ENCODE measurements at places on chromosomes 2 and 18.

DNA sequence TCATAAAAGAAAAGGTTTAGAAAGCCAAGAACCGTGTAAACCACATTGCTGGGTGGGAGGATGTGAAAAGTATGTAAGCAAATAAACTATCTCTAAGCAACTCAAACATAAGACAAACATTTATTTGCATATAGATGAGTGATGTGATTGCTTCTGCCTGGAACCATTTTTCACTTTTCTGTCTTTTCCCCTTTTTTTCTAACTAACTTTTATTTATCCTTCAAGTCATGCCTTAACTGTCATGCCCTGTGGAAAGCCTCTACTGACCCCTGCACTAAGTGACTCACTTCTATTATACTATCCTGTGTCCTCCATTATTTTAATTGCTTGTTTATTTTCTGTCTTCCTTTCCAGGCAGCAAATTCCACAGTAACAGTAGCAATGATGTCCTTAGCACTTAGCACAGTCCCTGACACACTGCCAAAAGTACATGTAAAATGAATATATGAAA lies 87.5 kb upstream of the CTAGE1 start:
- no peak for DNase-seq

GRCh38 chr2:5693287-5694201 lies 1.4 kb downstream of the SOX11 start:
- no peak for DNase-seq

- no peak for DNase-seq
Observed at GRCh38 chr2:139790136-139790535, 1009.9 kb upstream of the NXPH2 start.

- DNase-seq = no peak
Observed at GRCh38 chr2:202099515-202099914, 26.5 kb downstream of the KIAA2012 start.

DNA sequence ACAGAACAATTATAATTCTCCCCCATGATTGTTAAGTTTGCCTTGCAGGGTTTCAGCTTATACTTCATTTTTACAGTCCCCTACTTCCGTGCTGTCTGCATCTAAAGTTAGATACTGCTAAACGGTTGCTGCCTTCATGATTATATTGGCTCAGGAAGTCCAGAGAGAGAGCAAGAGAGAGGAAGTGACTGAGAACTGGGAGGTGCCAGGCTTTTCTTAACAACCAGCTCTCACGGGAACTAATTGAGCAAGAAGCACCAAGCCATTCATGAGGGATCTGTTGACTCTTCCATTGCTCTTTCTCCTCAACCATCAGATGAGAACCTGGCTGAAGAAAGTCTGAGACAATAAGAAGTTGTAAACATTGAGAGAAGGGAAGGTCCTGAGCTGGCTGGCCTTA lies 125.5 kb upstream of the SIX2 start:
- peak; percentile 10 for DNase-seq

- no peak for DNase-seq
Observed at GRCh38 chr2:48946449-48947048, 191.0 kb upstream of the LHCGR start.

GRCh38 chr2:144847347-144848080 lies 327.6 kb upstream of the ZEB2 start:
- DNase-seq = no peak

- no peak for DNase-seq
Observed at GRCh38 chr2:15894481-15895144, 45.7 kb upstream of the MYCN start.

DNA sequence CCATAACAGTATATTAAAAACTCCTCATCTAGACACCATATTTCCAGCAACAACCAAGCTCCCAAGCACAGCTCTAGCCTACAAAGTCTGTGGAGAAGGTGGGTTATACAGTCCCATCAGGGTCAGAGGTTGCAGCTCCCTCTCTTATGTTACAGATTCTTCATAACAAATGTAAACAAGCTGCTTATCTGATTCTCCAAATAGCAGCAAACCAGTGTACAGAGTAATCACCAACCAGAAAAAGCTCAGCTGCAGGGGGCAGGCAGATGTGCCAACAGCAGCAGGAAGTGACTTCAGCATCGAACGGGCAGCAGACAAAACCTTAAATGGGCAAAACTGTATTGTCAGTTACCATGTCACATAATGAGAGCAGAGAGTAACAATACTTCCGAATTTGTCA lies 52.9 kb upstream of the NABP1 start:
- DNase-seq = peak; percentile 48

All from pulmonary artery endothelial cell (primary cell).